HCEC 1CT (cell line): ENCODE measurements at places on chromosomes 5 and 9.

DNA sequence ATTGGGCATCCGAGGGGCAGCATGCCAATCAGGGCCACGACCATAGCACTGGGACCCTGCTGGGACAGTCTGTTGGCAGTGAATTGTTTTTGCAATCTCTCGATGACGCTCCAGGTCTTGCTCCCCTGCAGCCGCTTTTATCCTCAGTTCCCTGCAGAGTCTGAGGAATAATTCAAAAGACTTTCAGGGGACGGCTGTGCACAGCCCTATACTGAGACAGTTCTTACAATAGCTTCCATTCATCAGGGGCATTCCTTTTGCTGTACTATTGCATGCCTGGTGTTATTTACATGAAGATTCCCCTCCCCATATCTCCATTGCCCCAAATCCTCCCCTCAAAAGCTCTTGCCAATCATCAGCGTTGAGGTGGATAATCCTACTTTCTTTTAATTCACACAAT, 163.3 kb upstream of the WWC1 start:
- DNase-seq, result no peak

- DNase-seq, result peak; percentile 9
Measured at GRCh38 chr9:77161966-77162365, 15.4 kb upstream of the VPS13A start.

DNA sequence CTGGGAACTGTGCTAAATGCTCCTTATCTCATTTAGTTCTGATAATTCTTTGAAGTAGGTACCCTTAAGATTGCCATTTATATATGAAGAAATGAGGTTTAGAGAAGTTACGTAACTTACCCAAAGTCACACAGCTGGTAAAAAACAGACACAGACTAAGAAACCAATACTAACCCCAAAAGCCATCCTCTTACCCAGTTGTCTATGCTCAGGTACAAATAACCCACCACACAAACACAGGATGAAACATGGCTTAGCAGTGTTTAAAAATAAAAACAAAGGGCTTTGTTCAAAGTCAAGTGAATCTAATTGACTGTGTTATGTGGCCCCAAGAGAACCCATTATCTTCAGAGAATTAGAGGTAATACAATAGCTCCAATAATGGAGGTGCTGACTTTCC, 37.0 kb upstream of the IL7R start:
- no peak for DNase-seq

- no peak for DNase-seq
Measured at GRCh38 chr5:6838736-6839135, 125.5 kb downstream of the TENT4A start.

GRCh38 chr5:178293815-178294214, 61.2 kb upstream of the PHYKPL start:
- no peak for DNase-seq

GRCh38 chr5:171865471-171865870, 79.9 kb downstream of the SMIM23 start:
- no peak for DNase-seq

DNA sequence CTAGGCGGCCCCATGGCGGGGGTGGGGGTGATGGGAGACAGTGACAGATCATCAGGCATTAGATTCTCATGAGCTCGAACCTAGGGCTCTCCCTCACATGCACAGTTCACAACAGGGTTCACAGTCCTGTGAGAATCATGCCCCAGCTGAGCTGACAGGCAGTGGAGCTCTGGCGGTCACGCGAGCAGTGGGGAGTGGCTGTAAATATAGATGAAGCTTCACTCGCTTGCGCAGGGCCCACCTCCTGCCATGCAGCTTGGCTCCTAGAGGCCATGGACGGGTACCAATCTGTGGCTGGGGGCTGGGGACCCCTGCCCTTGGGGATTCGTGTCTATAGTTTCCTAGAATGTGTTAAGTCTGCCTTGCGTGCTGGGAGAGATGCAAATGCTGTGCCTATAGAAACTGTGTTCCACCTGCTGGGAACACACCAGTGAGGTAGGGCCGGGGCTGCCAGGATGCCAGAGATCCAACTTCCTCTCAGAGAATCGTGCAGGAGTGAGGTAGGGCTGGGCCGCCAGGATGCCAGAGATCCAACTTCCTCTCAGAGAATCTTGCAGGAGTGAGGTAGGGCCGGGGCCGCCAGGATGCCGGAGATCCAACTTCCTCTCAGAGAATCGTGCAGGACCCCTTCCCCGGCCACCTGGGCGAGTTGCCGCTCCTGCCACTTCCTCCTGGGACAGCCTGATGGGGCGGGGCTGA, 14.1 kb upstream of the EXOC3 start:
- no peak for DNase-seq

DNA sequence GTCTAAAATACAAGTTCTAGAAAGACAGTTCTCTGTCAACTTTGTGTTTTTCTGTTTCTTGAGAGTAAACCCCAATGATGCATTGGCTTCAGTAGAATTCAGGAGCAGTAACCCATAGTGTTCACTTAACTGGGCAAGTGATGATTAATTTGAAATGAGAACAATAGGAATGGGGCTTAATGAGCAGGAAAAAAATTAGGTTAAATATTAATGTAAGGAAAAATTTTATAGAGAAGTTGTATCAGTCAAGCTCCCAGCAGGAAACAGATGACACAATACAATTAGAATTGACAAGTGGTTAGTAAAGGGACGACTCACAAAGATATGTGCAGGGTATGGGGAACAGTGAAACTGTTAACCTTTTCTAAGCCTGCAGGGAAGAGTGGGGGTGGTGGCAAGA, 38.2 kb downstream of the ENTREP1 start:
- DNase-seq, result no peak

GRCh38 chr5:87340716-87341115, 72.0 kb downstream of the CCNH start:
- no peak for DNase-seq

DNA sequence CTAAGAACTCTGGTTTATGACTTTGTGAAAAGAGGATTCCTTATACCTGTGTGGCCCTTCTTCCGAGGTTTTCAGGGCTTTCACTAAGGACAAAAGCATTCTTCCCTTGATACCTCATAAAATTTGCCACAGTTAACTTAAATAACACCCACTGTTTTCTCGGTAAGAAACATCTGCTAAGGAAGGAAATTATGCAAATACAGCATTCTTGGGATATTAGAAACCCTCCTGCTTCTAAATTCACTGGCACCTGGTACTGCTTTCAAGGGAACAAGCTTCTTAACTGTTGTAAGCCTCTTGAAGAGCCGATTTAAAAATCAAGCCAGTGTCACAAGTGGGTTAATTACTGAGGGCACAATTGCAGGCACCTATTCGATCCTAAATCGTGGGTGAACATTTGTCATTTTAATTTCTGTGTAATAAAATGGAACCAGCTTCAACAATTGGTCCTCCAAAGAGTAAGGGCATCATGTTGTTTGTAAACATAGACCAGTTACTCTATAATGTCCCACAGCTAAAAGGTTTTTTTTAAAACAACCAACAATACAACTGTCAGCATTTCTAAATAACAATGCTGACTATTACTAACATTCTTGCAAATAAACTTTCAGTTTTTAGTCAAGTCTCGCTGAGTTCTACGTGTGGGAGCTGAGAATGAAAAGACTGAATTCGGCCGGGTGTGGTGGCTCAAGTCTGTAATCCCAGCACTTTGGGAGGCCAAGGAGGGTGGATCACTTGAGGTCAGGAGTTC, 26.6 kb downstream of the AK3 start:
- no peak for DNase-seq

GRCh38 chr5:1104327-1105006, 7.4 kb downstream of the SLC12A7 start:
- DNase-seq, result no peak

- DNase-seq, result no peak
Measured at GRCh38 chr5:115229606-115230005, 33.1 kb downstream of the PGGT1B start.

- no peak for DNase-seq
Measured at GRCh38 chr9:113614843-113615648, 151.5 kb downstream of the RGS3 start.
